ENCODE measurements at places on chromosomes 12 and 14. TPM values are rescaled to one million over a fixed set of nuclear protein-coding genes. Genes with fewer than 3 reads are reported as not detected.

The BDKRB2 gene
- 0.49 TPM for total RNA-seq

The MGAT4C gene
- not detected for total RNA-seq

The SLC38A4 gene
- total RNA-seq = not detected

The TPCN1 gene
- 29.7 TPM for total RNA-seq

DNA sequence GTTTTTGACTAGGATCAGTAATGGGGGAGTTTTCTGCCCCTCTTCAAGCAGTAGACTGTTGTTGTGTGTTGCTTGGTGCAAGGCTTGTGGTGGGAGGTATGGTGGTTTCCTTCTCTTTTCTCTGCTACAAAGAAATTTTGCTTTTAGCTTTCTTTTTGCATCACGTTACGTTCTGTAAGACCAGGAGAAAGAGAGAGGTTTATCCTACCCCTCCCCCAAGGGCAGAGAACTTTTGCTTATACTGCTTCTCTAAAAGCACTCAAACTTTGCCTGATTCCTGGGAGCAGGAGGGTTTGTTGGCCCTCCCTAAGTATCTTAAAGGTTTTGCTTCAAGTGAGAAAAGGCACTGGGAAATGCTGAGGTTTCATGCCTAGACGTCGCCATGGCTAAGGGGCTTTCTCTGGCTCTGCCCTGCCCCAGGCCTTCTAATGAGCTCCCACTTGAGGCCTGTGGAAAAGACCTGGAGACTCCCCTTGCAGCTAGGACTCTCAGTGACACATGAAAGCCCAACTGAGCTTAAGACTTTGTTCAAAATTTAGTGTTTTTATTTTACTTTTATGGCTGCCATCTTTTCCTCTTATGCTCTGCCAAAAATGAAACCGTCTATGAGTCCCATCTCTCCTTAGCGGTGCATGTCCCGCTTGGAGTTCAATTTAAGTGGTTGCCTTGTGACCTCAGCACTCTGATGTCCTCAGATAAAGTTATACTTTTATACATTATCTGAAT is 49.2 kb downstream of the EIF2S3B start:
- no peak for DNase-seq

The FGF6 gene
- total RNA-seq = not detected

GRCh38 chr14:82080370-82080769 is 546.7 kb upstream of the SEL1L start:
- DNase-seq = no peak

GRCh38 chr12:122139266-122139665 is 34.8 kb downstream of the IL31 start:
- DNase-seq = no peak

The DIO3 gene
- total RNA-seq = 0.34 TPM

The HNF1A gene
- not detected for total RNA-seq

The TMEM52B gene
- total RNA-seq = not detected

The CEBPE gene
- not detected for total RNA-seq

The ANKRD33 gene
- not detected for total RNA-seq

DNA sequence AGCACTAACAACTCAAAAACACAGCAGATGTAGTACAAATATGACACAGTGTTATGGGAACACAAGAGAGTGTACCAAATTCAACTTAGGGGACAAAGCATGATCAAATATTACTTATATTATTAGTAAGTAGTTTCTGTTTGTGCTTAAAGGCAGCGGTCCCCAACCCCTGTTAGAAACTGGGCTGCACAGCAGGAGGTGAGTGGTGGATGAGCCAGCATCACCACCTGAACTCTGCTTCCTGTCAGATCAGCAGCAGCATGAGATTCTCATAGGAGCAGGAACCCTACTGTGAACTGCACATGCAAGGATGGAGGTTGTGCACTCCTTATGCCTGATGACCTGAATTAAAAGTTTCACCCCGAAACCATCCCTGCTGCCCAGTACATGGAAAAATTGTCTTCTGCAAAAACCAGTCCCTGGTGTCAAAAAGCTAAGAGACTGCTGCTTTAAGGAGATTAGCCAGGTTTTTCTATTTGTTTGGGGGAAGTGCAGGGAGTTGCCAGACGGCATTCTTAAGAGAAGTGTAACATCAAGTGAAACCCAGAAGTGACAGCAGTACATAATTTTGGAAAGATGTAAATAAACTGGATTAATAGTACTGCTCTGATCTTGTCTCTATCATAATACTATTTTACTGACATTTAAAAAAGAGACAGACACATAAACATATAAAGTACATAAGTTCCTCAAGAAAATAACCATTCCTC is 26.7 kb downstream of the GTF2A1 start:
- DNase-seq = no peak

- DNase-seq = no peak
Observed at GRCh38 chr14:49512571-49512970, 73.6 kb downstream of the RPS29 start.

- no peak for DNase-seq
Observed at GRCh38 chr14:43406931-43407330, 1100.2 kb downstream of the FSCB start.

The SERPINA4 gene
- 0.17 TPM for total RNA-seq

GRCh38 chr14:103122947-103123633 is at the start of gene TNFAIP2:
Gene TNFAIP2 (plus strand): TSS chr14:103123461. CDS start chr14:103126458, 2,997 bp downstream.
- DNase-seq = no peak

The RND1 gene
- 2.0 TPM for total RNA-seq

The TAS2R9 gene
- total RNA-seq = not detected

The CLEC9A gene
- not detected for total RNA-seq

DNA sequence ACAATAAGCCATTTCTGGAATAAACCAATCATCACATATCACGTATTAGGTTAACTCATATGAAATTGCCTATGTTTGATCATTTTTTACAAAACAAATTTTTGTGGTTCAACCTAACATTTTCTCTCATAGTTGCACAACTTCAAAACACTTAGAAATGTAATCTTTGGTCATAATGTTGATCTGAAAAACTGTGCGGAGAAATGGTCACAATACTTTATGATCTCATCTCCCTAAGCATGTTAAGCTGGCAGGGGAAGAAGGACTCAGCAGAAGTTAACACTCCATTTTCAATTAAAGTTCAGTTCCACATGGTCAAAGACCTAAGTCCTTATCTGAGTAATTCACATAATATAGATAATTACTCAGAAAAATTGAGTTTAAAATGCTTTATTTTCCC is 194.8 kb downstream of the CAPZA3 start:
- DNase-seq = no peak

- no peak for DNase-seq
Observed at GRCh38 chr12:90298289-90298948, 589.8 kb upstream of the ATP2B1 start.

DNA sequence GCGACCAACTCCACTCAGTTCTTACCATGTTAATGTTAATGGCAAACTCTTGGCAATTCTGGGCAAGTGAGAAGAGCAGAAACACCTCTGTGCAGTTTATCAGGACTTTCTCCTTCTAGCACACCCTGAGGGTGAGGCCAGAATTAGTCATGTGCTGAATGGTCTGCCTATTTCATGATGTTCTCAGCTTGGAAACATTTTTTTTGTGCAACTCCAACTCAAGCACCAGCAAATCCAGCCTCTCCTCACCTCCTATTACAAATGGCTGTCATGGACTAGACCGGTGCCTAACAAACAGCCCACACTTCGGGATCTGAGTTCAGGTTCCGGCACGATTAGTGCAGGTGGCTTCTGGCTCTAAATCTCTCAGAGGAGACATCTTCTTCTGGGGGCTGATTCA is 246.0 kb downstream of the ZFP36L1 start:
- no peak for DNase-seq

GRCh38 chr12:25958428-25959070 is at the start of gene RASSF8:
Gene RASSF8 (plus strand): TSS chr12:25958682. CDS start chr12:26055344, 96,662 bp downstream.
- no peak for DNase-seq

The DPF3 gene
- total RNA-seq = 0.27 TPM

The OVCH1 gene
- not detected for total RNA-seq

The RASSF9 gene
- not detected for total RNA-seq

DNA sequence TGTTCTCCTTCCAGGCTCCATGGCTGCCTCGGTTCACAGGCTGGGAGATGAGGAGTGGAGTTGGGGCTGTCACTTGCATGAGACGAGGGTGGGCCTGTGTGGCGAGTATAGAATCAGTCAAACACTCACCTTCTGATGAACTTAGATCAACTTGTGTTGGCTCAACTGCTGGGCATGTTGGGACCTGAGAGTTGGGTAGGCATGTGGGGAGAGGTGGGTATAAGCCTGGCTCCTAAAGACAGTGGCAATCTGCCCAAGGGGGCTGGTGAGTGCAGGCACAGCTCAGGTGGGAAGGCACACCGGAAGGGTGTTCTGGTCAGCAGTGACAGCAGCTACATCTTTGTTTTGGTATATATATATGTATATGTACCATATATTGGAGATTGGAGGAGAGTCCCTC is 30.1 kb upstream of the TDRD9 start:
- no peak for DNase-seq

DNA sequence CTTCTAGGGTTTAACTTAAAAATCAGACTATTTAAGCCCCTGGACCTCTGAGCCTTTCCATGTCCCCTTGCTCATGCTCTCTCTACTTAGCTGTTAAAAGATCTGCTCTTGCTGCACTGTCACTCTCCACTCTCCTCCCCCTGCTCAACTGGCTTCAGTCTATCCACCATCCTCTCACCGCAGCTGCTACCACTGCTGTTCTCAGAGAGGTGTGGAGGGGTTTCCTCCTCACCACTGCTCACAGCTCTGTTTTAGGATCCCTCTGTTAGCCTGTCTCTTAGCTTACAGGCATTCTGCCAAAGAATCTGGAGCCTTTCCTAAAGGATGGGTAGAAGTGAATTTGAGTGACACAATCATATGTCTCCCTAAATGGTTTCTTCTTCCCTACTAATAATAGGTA is 43.7 kb upstream of the ATP2B1 start:
- DNase-seq = no peak

All from HCT116 (cell line).